ENCODE measurements at places on chromosomes 16 and 17.

DNA sequence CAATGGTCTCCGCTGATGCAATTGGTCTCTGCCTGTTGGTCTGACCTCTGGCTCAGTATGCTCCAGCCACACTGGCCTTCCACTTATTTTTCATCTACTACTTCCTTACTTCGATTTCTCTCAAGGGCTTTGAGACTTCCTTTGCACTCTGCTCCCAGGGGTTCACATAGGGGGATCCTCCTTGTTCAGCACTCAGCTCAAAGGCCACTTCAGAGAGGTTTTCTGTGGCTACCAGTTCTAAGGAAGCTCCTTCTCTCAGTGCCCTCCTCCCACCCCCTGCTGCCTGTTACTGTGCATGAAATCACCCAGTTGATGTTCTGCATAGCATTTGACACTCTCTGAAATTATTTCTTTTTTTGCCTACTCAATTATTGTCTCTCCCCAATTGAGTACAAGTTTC, 476.4 kb downstream of the HS3ST3B1 start:
- no peak for DNase-seq

DNA sequence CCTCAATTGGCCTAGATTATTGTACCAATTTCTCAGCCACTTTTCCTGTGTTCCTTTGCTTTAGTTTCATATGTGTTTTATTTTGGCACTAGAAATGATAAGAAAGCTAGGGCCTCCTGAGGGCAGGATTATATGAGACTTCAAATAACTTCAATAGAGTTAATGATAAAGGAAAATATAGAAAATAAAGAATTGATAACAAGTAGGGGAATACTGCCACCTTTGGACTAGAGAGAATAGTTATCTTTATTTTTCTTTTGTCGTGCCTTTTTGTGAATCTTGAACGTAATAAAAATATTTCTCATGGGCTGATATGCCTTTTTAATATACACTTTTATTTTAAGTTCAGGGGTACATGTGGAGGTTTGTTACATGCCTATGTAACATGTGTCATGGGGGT, 29.3 kb upstream of the RBL2 start:
- no peak for DNase-seq

DNA sequence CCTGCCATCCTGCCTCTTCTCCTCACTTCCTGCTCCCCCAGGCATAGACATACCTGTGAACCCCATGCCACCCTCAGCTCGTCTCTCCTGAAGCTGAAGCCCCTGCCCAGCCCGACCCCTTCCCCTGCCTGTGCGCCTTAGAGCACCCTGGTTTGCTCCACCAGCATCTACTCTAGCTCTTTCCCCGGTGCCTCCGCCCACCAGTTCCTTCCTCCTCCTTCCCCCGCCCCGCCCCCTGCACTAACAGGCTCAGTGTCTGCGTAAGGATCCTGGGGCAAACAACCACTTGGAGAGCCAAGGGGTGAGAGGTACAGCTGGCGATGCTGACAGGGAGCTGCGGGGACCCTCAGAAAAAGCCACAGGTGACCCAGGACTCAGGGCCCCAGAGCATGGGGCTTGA, 1.9 kb downstream of the GPR142 start:
- DNase-seq, result peak; percentile 81

DNA sequence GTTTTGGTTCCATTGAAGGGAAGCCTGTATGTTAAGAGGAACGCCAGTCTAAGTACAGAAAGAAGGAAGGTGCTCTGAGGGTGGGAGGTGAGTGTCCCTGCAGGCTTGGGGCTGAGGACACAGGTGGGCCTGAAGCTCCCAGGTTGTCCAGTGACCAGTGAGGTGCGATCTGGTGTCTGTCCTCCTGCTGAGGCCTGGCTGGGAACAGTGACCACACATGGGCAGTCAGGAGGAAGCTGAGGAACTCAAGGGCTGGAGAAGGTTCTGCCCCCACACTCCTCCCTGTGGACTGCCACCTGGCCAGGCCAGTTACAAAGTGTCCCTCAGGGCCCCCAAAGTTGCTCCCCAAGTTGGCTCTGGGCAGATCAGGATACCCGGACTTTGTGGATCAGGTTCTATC, 102.1 kb downstream of the N4BP1 start:
- no peak for DNase-seq

- DNase-seq, result no peak
Observed at GRCh38 chr17:82888583-82889495, 49.0 kb upstream of the ZNF750 start.

DNA sequence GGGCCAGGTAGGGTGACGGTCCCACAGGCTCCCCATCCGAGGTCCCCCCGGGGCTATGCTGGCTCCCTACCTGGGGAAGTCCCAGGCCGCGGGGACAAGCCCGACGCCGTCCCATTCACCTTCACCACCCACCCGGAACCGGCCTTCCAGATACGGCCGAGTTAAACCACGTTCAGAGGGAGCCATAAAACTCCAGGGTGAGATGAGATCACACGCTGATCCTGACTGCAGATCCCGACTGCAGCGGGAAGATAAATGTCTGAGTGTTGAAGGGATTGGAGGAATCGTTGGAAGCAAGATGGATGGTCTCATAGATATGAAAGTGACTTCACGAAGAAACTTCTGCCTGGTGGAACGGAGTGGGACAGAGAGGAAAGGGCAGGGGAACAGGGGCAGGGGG, 13.6 kb upstream of the C1QTNF8 start:
- no peak for DNase-seq

GRCh38 chr17:62681061-62681938, 53.8 kb downstream of the MRC2 start:
- no peak for DNase-seq

DNA sequence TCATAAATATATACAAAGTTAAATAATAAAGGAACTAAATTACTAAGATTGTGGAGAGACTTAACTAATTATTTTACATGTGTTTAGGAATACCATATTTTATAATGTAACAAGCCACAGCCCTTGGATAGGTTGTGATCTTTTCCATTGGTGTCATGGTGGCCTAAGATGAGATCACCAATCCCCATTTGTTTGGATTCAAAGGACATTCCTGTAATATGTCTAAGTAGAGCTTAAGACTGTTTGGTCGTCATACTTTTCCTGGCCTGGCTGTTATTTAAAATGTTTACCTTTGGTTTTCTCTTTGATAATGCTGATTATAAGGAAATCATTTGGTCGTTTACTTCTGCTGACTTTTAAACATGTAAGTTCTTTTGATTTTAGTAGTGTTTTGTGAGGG, 118.1 kb downstream of the NLK start:
- no peak for DNase-seq

GRCh38 chr17:35243561-35244340, 879 bp downstream of the SLFN5 start:
- DNase-seq, result peak; percentile 67

DNA sequence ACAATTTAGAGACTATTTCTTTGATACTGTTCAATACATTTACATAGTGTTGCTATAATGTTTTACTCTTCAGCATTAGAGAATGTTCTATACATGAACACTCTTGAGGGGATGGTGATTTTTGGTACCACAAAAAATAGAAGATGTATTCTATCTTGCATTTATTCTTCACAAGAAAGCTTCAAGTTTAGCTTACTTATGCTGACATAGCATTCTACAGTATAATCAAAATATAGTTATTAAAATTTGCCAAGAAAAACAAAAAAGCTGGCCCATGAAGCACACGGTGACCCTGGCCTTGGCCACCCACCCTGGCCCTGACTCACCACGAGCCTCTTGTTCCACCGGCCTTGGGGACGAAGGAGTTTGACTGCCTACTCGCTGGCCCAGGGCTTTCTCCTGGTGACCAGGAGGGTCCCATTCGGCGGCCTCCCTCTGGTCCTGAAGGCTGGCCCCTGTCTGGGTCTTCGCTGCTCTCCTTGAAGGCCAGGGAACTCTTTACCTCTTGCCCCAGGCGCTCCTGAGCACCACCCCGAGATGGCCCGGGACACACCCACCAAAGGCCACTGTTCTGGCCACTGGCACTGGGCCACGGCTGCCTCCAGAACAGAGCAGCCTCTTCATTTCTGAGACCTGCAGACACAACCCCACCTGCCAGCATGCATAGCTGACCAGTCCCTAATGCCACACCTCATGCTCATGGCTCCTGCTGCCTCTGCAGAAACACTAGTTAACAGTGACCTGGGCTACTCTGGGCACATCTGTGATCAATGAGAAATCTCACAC, 22.5 kb upstream of the ICAM2 start:
- DNase-seq, result no peak

DNA sequence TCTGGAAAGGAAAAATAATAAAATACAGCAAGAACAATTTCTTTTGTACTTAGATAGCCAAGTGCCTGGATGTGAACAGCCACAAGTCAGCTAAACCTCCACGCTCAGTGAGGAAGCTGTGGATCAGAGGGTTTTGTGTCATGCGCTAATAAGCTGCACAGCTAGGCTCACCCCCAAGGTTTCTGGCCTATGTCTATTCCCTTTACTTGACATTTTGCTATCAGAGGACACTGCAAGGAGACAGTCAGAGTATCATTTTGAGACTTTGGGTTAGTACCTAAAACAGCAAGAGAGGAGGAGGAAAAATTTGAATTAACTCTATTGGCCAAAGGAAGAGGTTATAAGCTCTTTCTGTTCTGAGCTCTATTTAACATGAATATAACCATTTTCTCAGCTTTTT, 139.3 kb downstream of the KCNJ2 start:
- no peak for DNase-seq

GRCh38 chr17:32335046-32335445, 6.9 kb downstream of the C17orf75 start:
- no peak for DNase-seq

- DNase-seq, result no peak
Observed at GRCh38 chr16:82459580-82460256, 167.1 kb upstream of the CDH13 start.

- DNase-seq, result no peak
Observed at GRCh38 chr17:71703701-71704100, 417.1 kb upstream of the SOX9 start.

GRCh38 chr17:58630883-58631522, 60.8 kb downstream of the TEX14 start:
- DNase-seq, result peak; percentile 52

GRCh38 chr16:2147981-2148671, at the start of gene RAB26:
Gene RAB26, plus strand, starts transcription at chr16:2148625. Its CDS starts 159 bp downstream, at chr16:2148784.
- DNase-seq, result peak; percentile 75

GRCh38 chr17:77735566-77736198, 222.8 kb upstream of the TNRC6C start:
- no peak for DNase-seq

- DNase-seq, result no peak
Observed at GRCh38 chr17:49255125-49255524, 24.5 kb upstream of the PHOSPHO1 start.

- DNase-seq, result no peak
Observed at GRCh38 chr17:951325-952132, 28.0 kb downstream of the NXN start.

GRCh38 chr16:65480281-65481091, 358.6 kb upstream of the CDH11 start:
- DNase-seq, result no peak

- no peak for DNase-seq
Observed at GRCh38 chr17:37592291-37592690, 16.9 kb downstream of the SYNRG start.

GRCh38 chr17:80878876-80879722, 112.5 kb upstream of the CHMP6 start:
- no peak for DNase-seq

DNA sequence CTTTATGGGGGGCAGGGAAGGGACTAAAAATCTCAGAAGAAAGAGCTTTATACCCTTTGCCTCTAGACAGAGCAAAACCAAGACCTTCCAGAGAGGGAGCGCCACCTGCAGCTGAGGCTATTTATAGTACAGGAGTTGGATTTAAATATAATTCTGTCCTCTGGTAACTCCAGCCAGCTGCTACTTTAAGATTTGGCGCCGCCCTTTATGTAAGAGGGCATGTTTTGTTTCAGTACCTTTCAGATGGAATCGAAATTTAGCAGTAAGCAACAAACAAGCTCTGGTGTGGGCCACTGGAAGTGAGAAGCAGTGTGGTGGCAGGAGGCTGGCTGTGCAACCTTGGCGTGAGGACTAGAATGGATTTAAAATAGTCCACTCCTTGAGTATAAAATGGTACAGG, 5.2 kb upstream of the GUCY2D start:
- DNase-seq, result peak; percentile 73

DNA sequence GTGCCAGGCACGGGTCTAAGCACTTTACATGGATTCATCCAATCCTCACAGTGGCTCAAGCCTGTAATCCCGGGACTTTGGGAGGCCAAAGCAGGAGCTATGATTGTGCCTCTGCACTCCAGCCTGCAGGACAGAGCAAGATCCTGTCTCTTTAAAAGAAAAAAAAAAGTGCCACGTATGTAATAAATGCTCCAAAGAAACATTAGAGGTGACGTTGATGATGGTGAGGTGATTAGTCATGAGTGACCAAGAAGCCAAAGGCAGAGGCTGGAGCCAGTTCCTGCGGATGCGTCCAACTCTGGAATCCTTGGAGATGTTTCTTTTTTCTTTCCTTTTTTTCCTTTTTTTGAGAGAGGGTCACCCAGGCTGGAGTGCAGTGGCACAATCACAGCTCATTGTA, 59.4 kb upstream of the SIAH1 start:
- no peak for DNase-seq

- DNase-seq, result peak; percentile 78
Observed at GRCh38 chr17:17391668-17392370, 85.0 kb upstream of the MED9 start.

DNA sequence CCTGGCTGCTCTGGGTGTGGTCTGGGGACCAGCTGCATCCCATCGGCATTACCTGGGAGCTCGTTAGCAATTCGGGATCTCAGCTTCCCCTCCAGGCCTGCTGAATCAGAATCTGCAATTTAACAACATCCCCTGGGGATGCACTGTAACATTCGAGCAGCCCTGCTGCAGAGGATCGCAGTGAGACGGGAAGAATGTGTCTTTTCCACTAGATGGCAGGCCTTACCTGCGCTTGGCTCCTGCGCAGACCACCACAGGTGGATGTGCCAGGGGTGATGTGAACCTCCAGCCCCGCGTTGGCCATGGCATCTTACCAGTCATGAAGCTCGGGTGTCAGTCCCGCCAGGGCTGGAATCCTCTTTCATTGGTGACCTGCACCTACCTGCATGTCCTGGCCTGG, 209.9 kb downstream of the PRKCB start:
- no peak for DNase-seq

GRCh38 chr17:72137161-72137560, 16.3 kb downstream of the SOX9 start:
- DNase-seq, result no peak
